ENCODE measurements at places on chromosomes 2 and 18.

- no peak for DNase-seq
These were observed 14.9 kb upstream of the MC5R start for GRCh38 chr18:13809043-13809430.

GRCh38 chr18:27921392-27921791 lies 255.5 kb downstream of the CDH2 start:
- no peak for DNase-seq

GRCh38 chr2:58649756-58650155 lies 408.6 kb upstream of the FANCL start:
- DNase-seq, result no peak

DNA sequence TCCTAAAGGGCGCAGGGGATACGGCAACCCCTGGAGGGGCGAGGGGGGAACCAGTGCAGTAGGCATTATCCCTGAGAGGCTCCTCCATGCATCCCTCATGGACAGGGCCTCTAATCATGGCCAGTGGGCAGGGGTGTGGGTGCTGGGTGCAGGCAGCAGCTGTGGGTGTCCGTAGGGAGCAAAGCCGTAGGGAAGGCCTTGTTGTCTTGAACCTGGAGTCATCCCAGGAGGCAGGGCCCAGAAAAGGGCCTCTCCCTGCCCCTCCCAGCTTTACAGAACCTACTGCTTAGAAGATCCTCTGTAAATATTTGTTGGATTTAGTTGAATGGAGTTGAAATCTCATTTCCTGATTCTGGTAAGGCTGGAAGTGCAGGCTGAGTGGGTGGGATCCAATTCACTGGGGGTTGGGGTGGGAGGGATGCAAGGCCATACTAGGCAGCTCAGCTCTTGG lies 207.0 kb upstream of the HAAO start:
- no peak for DNase-seq

DNA sequence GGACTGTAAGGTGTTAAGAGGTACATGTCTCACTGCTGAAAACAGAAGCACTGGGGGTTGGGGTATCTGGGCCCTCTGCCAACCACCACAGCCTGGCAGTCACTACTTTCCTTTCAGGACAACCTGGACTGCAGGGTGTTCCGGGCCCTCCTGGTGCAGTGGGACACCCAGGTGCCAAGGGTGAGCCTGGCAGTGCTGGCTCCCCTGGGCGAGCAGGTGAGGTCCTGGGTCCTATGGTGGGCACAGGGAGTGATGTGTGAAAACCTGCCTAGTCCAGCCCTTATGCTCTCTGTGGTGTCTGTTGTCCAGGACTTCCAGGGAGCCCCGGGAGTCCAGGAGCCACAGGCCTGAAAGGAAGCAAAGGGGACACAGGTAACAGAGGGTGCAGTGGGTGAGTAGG lies 40.0 kb downstream of the MARCO start:
- no peak for DNase-seq

GRCh38 chr2:85935746-85936208 lies 47.0 kb upstream of the ST3GAL5 start:
- DNase-seq, result no peak

DNA sequence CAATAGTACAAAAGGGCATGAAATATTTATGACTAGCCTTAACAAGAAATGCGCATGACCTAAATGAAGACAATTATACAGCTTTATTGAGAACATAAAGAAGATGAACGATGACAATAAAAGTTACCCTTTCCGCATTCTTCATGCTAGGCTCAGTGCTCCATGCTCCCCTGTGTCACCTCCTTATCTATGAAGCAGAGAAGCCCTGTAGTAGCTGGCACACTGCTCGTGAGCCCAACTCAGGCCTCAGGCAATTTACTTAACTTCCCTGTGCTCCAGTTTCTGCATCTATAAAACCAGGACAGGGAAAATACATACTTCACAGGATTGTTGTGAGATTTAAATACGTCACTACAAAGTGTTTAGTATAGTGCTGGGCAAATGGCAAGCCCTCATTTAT lies 34.5 kb upstream of the NABP1 start:
- DNase-seq, result no peak

GRCh38 chr2:160440888-160441287 lies 52.7 kb downstream of the RBMS1 start:
- DNase-seq, result no peak

DNA sequence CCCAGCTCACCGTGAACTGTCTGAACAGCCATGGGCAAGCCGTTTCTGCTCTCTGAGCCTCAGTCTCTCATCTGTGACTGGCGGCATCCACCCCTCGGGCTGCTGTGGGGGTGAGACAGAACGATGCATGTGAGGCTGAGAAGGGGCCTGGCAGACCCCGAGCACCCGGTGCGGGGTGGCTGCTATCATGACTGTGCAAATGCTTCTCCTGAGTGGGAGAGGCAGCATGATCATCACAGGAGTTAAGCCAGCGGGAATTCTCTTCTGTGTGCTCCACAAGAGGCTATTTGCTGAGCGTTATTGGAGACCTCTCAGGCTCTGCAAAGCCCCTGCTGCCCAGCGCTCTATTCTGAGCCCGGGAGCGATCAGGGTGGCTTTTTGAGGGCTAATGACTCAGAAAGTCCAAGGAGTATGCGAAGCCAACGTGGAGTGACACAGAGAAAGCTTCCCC lies 45.8 kb upstream of the ID2 start:
- no peak for DNase-seq

DNA sequence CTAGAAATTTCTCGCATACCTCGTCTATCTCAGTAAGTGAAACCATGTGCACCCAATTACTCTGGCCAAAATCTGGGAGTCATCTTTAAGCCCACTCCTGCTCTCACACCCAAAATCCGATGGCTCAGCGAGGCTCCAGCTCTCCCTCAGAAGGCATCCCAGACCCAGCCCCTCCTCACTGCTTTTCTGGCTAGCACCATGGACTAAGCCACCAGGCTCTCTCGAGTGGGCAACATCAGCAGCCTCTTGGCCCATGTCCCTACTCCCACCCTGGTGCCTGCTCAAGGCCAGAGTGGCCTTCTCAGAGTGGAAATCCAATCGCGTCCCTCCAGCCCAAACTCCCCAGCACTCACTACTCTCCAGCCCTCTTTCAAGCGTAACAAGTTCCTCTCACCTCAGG lies 27.2 kb downstream of the TNS1 start:
- no peak for DNase-seq

DNA sequence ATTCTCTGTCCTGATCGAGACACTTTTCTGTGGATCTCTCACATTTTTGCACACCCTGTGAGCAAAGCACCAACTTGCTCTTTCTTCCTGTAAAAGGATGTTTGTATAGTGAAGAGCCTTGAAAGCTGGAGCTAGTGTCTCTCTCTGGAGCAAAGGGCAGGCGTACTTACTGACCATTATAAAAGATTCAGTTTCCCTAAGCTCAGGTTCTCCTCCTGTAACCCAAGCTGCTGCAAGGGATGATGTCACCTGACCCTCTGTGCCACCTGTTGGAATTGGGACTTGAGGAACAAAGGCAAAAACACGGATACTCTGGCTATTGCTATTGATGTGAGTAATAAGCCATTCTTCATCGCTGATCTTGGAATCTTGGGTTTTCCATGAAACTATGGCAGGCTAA lies 52.6 kb upstream of the NEMP2 start:
- no peak for DNase-seq

- peak; percentile 83 for DNase-seq
These were observed 25.1 kb upstream of the TMEM182 start for GRCh38 chr2:102736410-102737409.

GRCh38 chr18:74778191-74778847 lies 180.6 kb downstream of the ZNF407 start:
- no peak for DNase-seq

Data from activated naive CD4-positive, alpha-beta T cell (primary cell).